ENCODE measurements at places on chromosomes 12 and 14.

DNA sequence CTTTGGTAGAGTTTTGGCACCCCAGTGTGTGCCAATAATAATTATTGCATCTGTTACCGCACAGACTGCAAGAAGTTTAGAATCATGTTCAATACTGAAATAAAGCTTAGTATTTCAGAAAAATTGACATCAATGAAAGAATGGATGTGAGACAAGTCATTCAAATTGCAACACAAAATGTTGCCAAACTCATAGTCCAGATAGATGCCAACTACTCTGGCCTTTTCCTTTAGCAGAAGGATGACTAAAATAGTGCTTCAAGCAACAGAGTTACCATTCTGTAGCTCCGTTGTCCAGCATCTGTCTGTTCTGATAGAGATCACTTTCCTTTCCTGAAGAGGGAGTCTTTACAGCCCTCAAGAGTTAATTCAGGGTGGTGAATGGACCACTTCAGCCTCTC is 77.5 kb downstream of the LIN7A start:
- DNase-seq: no peak

- peak; percentile 70 for DNase-seq
Observed at GRCh38 chr12:51823875-51824565, 24.5 kb downstream of the FIGNL2 start.

- DNase-seq: no peak
Observed at GRCh38 chr14:65117769-65118745, 15.7 kb upstream of the MAX start.

DNA sequence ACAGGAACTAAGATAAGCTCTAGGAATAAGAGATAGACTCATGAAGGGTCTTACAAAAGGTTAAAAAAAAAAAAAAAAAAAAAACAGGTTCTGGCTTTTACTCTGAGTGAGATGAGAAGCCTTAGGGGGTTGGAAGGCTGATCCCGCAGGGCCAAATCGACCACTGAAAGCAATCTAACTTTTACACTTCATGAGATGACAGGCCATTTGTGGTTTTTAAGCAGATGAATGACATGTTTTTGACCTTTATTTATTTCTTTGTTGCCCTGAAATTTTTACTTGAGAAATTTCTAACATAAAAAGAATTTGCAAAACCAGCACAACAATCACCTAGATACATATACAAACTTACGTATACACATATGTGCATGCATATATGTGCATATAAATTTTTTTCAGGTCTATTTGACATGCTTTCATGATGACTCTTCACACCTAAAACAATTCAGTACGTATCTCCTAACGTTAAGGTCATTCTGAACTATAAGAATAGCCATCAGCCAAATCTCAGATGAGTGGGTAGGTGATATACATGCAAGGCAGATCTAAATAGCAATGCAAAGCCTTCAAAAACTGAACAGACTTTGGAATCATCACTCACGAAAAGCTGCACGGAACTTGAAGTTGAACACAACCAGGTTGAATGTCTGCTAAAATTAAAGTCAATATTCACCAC is 87.0 kb downstream of the R3HDM2 start:
- DNase-seq: no peak

GRCh38 chr12:55908726-55909512 is 18.8 kb downstream of the PYM1 start:
- DNase-seq: no peak

All from HTR-8/SVneo (cell line).